Brain pericyte (primary cell): ENCODE measurements at places on chromosomes 5 and 9.

DNA sequence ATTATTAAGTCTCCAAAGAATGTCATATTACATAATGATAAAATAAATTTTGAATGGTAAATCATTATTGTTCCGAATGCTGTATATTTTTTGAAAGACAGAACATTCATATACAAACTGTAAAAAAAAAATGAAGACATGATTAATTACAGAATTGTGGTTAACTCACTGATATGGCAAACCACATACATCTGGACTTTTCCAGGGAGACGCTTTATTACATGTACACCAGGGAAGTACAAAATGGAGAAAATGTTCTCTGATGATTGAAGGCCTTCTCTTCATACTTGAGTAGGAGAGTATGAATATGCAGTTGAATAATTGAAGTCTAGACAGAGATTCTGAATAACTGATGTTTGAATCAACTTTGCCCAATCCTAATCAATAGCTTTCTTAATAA, 1886.9 kb downstream of the EFNA5 start:
- DNase-seq = no peak

DNA sequence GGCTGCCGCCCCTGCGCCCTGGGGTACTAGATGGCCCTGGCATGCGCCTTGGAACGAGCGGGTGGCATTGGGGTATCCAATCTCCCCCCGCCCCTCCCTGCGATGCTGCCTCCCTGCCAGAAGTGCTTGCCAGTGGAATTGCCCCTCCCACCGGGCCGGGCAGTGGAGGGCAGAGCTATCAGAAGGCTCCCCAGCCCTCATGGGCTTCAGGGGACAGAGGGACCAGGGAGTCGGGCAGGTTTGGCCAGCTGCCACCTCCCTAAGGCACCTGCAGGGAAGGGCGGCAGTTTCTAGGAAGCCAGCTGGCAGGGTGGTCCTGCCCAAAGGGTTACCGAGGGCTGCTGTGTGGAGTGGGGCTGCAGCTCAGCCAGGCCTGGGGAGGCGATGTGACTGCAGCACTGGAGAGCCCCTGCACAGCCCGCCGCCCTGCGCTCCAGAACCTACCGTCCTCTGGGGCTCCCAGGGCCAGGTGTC, 52.8 kb upstream of the EGFL7 start:
- no peak for DNase-seq

- DNase-seq = no peak
Observed at GRCh38 chr9:112162621-112163413, 12.3 kb downstream of the SUSD1 start.

GRCh38 chr9:112869917-112870316, 20.8 kb downstream of the SLC46A2 start:
- no peak for DNase-seq

DNA sequence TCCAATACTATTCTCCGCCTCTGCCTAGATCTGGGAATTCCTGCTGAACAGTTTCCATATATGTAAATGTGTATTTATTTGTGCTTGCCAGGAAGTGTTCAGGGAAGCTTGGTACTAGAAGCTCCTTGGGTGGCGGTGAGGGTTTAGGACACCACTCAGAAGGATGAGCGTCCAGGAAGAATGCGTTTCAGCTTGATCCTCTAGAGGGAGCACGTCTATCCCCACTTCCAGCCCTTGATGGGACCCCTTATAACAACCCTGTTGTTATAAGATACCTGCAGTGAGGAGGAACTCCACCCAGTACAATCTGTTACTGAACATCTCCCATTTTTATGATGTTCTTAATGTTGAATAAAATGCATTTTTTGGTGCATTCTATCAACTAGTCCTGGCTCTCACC, 88.9 kb downstream of the CYFIP2 start:
- no peak for DNase-seq

- no peak for DNase-seq
Observed at GRCh38 chr9:115941561-115942315, 211.9 kb upstream of the PAPPA start.

- no peak for DNase-seq
Observed at GRCh38 chr9:89839449-89839848, 234.6 kb downstream of the GADD45G start.

DNA sequence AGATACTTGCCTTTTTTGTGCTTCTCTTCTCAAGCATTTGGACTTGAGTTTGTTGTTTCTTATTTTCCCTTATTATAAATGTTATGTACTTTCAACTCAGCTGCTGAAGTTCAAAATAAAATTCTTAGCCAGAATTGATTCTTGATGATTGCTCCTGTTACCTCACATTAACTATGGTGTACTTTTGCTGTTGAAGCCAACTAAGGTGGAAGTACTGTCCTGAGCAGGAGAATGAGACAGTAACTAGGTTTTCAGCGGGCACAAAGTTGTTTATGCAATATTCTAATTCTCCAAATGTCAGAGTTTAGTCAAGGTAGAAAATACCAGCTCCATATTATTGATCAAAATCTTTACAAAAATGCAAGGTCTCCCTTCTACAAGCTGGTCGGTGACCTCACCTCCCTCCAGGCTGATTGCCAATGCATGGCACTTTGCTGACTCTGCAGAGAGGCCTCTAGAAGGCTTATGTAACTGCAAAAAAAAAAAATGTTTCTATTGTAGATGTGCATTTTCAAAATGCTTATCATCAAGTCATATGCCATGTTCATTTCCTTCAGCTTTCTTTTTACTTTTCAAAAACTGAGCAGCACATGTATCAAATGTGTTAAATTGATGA, 1783.5 kb upstream of the WWC1 start:
- DNase-seq = no peak

DNA sequence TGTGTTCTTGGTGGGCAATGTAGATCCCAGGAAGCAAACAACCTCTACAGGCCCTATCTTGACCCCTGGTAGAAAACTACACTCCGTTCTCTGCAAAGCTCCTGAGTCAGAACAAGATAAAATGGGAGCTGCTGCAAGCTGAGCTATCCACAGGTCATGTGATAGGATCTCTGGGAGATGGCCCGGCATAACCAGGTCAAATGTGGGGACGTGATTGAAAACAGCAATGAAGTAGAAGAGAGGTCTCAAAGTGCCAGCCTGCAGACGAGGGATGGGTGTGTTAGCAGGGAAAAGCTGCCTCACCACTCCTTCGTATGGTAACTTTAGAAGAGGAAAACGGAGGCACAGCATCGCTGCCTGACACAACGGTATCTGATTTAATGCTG, 25.0 kb downstream of the NRG2 start:
- no peak for DNase-seq

- no peak for DNase-seq
Observed at GRCh38 chr5:53288511-53288910, 179.0 kb upstream of the MOCS2 start.

- no peak for DNase-seq
Observed at GRCh38 chr9:38062498-38063362, 6.3 kb downstream of the SHB start.

DNA sequence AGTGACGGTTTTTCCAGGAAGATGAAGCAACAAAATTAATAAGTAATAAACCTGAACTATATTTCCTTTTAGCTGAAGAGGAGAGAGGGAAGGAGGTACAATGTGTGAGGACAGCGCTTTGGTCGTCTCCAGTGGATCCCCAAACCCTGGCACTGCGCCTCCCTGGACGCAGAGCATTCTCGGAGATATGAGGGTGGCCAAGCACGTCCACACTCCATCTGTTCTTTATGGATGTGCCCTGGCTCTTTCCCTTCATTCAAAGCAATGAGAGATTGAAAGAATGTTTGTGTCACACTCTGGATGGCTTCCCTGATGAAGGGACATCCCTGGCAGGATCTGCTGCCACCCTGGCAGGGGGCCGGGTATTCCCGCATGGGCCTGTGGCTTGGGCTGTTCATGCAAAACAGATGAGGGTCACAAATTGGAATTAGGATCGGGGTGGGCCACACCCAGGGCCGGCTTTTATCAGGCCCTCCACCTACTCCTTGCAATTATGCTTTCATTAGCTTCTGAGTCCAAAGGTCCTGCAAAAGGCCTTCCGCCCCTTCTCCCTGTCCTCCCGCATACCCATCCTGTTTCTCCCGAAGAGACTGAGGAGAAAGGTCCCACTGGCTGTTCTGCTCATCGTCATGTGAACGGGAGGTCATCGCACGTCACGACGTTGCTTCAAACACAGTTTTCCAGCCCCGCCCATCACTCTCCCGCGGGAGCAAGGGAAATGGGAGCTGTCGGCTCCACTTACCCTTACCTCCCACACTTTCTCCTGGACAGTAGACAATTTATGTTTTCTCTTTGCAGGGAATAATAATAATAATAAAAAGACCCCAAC, 286.1 kb upstream of the IRX4 start:
- DNase-seq = no peak

DNA sequence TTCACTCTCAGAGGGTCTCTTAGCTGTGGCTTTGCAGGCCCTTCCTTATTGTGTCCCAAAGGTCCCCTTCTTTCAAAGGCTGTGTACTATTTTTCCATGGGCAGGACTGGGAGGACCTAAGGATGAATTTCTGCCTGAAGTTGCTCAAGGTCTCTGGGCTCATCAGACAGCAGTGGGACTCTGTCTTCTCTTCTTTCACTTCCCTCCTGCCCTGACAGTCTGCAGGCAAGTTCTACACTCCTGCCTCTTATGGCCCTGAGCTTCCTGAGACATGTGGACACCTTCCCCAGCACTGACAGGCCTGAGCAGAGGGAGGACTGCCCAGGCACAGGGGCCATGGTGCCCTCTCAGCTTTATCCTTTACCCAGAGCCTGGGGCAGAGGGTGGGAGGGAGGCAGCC, 14.8 kb downstream of the ENHO start:
- DNase-seq = no peak

- DNase-seq = no peak
Observed at GRCh38 chr5:133736512-133736911, 124.2 kb upstream of the FSTL4 start.

DNA sequence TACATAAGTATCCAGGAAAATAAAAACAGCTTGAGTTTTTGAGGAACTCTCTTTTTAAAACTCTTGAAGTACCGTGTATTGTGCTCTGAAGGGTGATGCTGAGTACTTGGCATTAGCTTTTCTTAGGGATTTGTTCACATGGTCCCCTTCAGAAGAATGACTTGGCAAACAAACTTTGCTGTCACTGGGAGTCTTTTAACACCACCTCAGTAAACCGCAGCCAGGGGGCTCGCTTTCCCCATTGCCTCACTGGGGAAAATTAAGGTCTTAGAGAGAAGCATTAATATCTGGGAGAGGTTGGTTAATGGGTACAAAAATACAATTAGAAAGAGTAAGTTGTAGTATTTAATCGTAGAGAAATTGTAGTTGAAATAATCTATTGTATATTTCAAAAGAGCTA, 105.9 kb upstream of the DAP start:
- no peak for DNase-seq

- no peak for DNase-seq
Observed at GRCh38 chr5:72658761-72659540, 151.7 kb upstream of the ZNF366 start.

DNA sequence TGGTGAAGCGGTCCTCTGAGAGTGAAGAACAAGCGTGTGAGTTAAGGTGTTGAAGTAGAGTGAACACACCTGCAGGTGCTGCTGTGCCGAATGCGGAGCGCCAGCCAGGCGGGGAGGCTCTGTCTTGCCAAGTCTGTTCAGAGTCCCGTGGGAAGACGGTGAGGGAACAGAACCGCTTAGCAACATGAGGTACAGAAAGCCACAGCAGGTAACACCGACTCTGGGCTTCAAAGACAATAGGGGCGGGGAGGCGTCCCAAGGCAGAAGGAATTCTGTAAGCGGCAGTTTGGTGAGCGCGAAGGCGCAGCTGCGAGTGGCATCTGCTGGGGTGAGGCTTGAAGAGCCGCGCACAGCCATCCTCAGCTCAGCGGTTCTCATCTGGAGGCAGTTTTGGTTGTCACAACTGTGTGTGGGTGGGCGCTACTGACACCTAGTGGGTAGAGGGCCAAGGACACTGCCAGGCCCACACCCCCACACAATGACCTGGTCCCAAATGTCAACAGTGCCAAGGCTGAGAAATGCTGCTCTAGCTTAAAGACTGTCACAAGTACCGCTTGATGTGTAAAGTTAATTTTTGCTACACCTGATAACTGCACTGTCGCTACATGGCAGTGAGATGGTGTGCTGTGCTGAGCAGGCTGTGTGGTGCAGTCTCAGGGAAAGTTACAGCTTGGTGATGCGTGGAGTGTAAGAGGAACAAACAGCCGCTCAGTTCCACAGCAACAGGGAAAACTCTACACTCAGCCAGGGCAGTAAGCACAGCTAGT, 67.4 kb upstream of the TBC1D9B start:
- no peak for DNase-seq

DNA sequence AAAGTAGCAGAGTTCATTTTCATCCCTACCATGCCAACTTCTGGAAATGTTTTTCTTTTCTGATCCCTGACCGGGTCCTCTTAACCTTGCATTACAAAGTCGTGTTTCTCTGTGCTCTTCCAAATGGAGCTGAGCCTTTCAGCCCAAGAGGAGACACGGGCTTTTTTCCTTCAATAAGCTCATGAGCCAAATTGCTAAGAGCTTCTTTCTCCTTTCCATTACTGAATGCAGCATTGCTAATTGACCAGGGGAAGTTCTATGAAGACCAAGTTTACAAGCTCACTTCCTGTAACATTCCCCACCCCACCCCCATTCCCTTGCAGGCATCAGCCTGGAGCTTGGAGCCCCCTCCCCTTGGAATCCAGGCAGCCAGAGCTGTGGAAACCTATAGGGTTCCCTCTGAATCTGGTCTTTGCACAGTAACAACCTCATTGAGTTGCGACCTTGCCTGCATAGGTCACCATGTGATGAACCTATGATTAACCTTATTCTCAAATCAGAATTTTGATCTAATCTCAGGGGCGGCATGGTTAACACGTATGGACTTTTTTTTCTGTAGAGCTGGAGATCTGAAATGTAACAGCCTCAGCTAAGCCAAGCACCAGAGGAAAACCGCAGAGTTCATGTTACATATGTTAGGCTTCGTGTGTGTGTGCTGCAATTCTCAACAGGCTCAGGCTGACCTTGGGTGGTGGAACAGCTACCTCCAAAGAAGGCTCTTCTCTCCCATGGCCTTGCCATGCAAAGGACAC, 395.7 kb upstream of the ZNF462 start:
- DNase-seq = no peak

- DNase-seq = no peak
Observed at GRCh38 chr5:446883-447263, 3.9 kb downstream of the EXOC3 start.

- no peak for DNase-seq
Observed at GRCh38 chr9:106961623-106962022, 98.7 kb downstream of the ZNF462 start.

DNA sequence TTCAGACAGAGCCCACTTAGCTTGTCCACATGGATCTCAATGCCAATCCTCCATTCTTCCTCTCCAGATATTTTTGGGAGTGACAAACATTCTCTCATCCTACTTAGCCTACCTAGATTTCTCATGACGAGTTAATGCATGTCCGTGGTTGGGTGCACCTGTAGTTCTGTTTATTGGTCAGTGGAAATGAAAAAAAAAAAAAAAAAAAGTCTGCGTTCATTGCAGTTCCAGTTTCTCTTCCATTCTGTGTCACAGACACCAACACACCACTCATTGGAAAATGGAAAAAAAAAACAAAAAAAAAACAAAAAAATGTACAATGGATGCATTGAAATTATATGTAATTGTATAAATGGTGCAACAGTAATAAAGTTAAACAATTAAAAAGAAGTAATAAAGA, 59.0 kb downstream of the BASP1 start:
- DNase-seq = no peak

- no peak for DNase-seq
Observed at GRCh38 chr5:119743927-119744326, 114.6 kb downstream of the FAM170A start.
